Large intestine (tissue), 12 donors: ENCODE measurements at places on chromosomes 4 and X.

DNA sequence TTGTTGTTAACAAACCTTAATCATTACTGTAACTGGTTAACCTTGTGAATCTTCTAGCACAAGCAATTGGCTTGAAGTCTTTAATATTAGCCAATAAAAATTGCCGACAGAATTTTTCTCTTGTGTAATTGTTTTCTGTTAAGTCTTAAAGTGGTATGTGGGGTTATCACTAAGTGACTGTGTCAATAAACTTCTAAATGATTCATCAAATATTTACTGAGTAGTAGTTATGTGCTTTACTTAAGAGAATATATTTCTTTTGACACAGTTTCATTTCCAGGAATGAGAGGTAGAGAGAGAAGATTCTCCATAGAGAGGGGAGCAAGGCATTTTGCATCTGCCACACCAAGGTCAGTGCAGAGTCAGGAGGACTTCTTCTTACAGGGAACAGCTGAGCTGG, 2361.6 kb upstream of the AGA start:
- no peak for DNase-seq

DNA sequence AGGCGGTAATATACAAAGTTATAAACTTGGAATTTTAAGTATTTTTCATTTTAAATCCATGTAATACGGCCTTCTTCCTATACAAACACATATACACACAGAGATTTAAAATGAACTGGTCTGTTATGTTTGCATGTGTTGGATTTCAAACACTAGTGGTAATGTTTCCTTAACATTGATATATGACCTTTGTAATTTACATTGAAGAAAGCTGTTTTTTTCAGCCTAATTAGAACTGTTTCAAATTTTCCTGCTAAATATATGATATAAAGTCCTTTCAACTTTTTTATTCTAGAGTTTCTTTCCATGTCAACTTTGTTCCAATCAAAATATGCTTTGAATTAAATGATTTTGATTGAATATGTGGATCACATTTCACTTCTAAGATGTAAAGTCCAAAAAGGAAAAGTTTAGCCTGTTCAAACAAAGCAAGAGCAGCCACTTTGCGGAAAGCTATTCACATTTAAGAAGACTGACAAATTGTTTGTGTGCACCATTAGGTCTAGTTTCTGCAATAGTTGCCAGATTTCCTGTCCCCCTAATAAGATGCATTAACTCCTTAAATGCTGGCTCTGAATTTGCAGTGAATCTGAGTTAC, 226.0 kb upstream of the MAB21L2 start:
- DNase-seq = no peak

DNA sequence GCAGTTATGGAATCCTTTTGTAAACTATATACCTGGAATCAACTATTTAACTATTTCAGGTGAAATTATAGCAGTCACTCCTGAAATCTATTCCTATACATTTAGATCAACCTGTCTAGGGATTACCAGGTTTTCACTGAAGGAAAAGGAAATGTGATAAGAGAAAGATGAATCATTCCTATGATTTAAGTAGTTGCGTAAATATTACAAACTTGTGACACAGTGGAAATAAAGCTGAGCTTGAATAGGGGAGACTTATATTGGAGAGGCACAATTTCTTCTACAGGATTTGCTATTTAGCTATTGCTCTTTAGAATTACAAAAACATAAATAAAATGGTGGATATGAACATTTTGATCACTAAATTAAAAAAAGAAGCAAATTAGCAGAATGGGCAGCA, 284.1 kb upstream of the EPHA5 start:
- DNase-seq = no peak

- DNase-seq = no peak
Measured at GRCh38 chrX:41664375-41664901, 24.3 kb upstream of the GPR34 start.

DNA sequence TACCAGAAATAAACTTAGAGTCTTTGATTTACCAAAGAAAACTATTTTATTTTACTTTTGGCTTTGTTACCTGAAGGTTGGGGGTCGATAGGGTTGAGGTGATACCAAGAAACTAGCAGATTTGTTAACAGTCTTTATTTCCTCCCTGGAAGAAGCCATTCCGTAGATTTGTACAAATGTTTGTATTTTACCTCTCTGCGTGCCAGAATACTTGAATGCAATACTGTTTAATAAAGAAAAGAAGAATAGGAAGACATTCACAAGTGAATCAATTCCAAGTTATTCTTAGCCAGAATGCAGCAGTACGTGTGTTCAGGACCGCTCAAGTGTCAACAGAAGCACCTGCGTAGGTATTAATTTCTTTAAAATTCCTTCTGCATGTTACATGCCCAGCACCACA, 260.3 kb upstream of the TENM3 start:
- DNase-seq = no peak

GRCh38 chr4:27017623-27018022, 157.0 kb downstream of the STIM2 start:
- no peak for DNase-seq

DNA sequence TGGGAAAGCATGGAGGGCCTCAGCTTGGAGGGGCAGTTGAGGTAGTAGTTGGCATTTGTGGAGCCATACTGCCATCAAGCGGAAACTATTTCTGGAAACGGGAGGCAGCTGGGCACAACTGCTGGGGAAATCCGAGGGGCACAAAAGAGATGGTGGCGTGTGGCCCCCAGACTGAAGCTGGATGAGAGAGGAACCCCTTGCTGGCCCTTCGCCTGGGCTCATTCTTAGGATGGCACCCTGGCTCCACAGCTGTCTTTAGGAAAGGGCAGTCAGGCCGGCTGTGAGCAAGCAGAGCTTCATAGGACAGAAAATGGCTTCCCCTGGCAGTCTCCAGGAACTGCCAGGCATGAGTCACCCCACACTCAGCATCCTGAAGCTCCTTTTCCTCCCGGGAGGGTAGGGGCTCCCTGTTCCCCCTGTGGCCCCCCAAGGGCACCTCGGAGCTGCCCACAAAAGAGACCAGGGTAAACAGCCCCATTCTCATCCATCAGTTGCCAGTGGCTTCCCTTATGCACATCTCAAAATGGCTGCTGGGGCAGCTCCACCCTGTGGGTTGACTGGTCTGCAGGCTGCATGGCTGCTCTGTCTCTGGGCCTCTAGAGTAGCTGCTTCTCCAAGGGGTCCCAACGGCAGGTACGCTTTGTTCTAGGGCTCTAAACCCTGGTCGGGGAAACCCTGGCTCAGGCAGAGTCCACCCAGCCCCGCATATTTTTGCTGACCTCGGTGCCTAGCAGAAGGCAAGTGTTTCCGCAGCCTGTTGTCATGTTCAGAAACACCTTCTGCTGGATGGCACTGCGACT, 64.7 kb downstream of the NBDY start:
- no peak for DNase-seq

DNA sequence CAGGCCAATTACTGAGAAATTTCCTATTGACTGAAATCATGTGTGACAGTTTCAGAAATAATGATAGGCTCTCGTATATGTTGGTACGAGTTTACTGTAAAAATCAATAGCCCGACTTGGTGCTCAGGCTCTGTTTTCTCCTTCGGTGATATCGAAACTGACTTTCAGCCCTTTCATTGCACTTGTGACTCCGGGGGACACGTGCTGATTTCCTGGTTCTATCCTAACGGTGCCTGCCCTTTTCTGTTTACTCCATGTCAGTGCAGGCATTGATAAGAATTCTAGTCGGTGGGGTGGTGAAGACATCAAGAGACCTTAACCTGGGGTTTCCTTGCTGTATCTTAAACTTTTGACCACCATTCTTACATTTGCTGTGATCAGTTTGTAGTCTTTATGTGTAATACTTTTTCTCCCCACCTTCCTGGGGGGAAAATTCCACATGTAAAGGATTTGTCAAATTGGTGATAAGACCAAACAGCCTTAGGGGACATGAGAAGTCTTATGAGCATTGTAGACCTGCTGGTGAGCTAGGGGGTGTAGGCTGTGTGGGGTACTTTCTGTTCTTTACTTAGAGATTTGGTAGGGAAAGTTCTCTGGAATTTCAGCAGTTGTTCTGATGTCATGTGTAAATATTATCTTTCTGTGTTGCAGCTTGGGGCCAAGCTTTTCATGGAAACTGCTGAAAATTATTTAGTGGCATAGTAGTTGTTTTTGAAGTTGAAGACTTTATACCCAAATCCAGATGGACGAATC, 52.7 kb downstream of the TMEM131L start:
- peak; percentile 88 for DNase-seq
